Activated CD4-positive, alpha-beta T cell treated with anti-CD3 and anti-CD28 coated beads, Interleukin-2, amount 10 ng/mL, durations not matched to agents 7 days and 5 days (primary cell): ENCODE measurements at places on chromosomes 7 and 10. TPM values are rescaled to one million over a fixed set of nuclear protein-coding genes. Genes with fewer than 3 reads are reported as not detected.

MICALL2 gene
- total RNA-seq: 2.1 TPM

LCOR gene
- 31.1 TPM for total RNA-seq

THAP5 gene
- 36.1 TPM for total RNA-seq

FBXL13 gene
- total RNA-seq: 0.15 TPM

- no peak overlapping the region for H3K27ac ChIP-seq
- DNase-seq: no peak
- no peaks in the 10 kb centered on the region for H3K4me1 ChIP-seq
- no peaks in the 10 kb centered on the region for H3K36me3 ChIP-seq
Observed at GRCh38 chr10:122689146-122689820, 10.4 kb downstream of the C10orf120 start.

- no peaks in the 10 kb centered on the region for H3K36me3 ChIP-seq
- no peaks in the 10 kb centered on the region for H3K4me1 ChIP-seq
- no peak overlapping the region for H3K27ac ChIP-seq
- no peak overlapping the region for H3K4me3 ChIP-seq
- DNase-seq: no peak
- peaks cover 6% of the 10 kb centered on the region for H3K27me3 ChIP-seq
Observed at GRCh38 chr10:62831346-62831745, 15.2 kb upstream of the EGR2 start.

DNA sequence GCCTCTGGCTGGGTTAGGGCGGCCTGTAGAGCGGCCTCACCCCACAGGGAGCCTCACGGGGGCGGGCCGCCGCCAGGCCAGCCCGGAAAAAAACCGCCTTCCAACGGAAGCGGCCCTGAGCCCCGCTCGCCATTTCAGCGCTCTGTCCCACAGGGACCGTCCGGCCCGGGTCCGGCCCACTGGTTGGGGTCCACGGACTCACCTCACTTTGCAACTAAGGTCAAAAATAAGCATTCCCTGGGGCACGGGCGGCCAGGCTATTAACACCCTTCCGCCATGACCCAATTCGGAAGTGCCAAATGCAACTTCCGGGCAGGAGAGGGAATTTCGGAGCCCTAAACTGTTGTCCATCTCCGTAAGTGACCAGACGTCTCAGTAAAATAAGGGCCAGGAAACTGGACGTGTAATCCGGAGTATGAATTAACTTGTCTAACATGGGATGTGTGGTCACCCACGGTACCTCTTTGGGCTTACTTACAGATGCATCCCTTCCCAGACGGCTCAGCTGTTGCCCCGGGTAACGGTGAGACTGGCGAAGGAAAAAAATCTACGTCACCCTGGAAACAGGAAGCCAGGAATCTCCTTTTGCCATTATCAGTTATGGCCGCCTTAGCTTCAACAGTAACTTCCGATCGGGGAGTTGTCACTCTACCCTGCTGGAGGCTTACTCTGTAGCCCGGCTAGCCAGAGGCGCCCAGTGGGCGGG is at the start of gene BBIP1:
BBIP1 (minus strand) TSS at position 538 of the 706 bp plus-strand sequence. CDS start 1,023 bp downstream, outside the sequence.
- peak within 1 kb of the TSS; percentile 96 for H3K27ac ChIP-seq
- no peaks in the 10 kb centered on the region for H3K27me3 ChIP-seq
- H3K4me3 ChIP-seq: peak within 1 kb of the TSS; percentile 97
- peaks cover 33% of the 10 kb centered on the region for H3K4me1 ChIP-seq
- no peak for DNase-seq

DNA sequence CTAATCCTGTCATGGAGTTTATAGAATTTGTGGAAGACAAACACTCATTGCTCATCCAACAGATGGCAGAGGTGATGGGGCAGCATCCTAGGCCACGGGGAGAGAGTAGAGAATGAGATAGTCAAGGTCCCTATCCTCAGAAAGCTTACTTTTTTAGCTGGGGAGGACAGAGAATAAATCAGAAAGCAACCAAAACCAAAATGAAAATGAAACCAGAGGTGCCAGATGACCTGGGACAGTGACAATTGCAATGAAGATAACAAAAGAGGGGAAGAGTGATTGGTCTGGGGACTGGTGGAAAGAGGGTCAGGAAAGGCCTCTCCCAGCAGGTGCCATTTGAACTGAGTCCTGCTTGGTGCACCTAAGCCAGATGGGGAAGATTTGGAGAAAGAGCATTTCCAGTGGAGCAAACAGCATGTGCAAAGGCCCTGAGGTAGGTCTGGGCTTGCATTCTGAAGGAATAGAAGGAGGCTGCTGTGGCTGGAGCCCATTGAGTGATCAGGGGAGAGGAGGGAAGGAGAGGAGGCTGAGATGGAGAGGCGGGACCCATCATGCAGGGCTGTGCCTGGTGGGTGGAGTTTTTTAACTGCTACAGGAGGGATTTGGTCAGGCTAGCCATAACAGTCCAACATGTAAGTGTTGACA is 164.1 kb downstream of the RPS24 start:
- no peak overlapping the region for H3K27ac ChIP-seq
- no peaks in the 10 kb centered on the region for H3K36me3 ChIP-seq
- H3K4me3 ChIP-seq: no peak overlapping the region
- H3K27me3 ChIP-seq: no peaks in the 10 kb centered on the region
- H3K4me1 ChIP-seq: no peaks in the 10 kb centered on the region

- H3K4me3 ChIP-seq: no peak overlapping the region
Observed at GRCh38 chr10:132700156-132701098, 85.5 kb downstream of the NKX6-2 start.

GRCh38 chr7:93980744-93981479 is 23.2 kb downstream of the BET1 start:
- H3K4me1 ChIP-seq: no peaks in the 10 kb centered on the region
- no peak overlapping the region for H3K27ac ChIP-seq
- no peak for DNase-seq
- H3K27me3 ChIP-seq: no peaks in the 10 kb centered on the region
